ENCODE measurements at places on chromosomes 5 and 9. TPM values are rescaled to one million over a fixed set of nuclear protein-coding genes. Genes with fewer than 3 reads are reported as not detected.

NDFIP1 gene
- total RNA-seq: 38.6 TPM

GRCh38 chr9:110777196-110777875, 108.7 kb downstream of the MUSK start:
- DNase-seq: no peak

- peak; percentile 7 for DNase-seq
These were observed 215.6 kb downstream of the ROR2 start for GRCh38 chr9:91734371-91734981.

CCDC171 gene
- 1.9 TPM for total RNA-seq

NR5A1 gene
- total RNA-seq: not detected

GRCh38 chr5:123549256-123549904, 37.4 kb downstream of the CSNK1G3 start:
- DNase-seq: no peak

FYB1 gene
- total RNA-seq: 2.8 TPM

GRCh38 chr5:139925650-139926640, 117.2 kb downstream of the NRG2 start:
- no peak for DNase-seq

TEX48 gene
- total RNA-seq: not detected

FBN2 gene
- 0.76 TPM for total RNA-seq

DNA sequence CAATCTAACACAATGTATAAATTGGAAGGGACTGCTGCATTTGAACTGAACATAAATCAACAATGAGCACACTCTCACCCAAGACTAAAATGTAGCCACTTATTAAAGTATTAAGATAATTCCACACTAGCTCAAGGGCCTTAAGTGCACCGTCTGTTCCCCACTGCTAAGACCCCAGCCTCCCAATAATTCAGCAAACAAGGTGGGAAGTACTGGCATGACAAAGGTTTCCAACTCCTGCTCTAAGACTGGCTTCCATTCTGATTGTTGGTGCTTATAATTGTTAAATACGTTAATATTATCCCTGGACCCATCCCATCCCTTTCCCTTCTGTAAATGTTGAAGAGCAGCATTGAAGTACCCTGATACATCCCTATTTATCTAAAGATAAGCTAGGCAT, 636.7 kb downstream of the NR2F1-AS1 start:
- DNase-seq: no peak

DNA sequence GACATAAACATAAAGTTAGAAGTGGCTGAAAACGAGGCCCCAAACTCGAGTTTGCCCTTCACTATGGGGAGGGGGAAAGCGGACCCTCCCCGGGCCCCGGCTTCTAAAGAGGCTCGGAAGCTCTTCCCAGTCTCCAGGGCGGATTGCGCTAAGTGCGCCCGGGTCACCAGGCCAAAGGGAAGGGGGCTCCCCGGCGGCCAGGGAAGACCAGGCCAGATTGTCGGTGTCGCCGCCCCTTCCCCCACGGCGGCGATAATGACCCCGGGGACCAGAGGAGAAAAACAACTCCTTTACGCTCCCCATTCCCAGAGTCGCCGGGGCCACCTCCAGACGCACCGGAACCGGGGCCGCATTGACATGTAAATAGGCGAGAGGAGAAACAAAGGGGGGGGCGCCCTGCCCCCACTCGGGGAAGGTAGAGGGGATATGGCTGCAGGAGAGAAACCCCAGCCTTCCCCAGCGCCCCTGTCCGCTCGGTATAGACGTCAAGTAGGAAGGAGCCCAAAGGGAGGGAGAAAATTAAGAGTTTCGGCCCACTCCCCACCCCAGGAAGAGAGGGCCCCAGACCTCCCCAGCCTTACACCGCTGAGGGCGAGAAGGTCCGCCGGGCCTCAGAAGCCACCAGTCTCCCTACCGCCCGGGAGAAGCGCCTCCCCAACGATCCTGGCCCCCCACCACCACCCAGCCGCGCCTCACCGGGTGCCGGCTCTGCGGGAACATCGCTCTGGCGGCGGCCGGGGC, 1.7 kb downstream of the TLE1 start:
- DNase-seq: no peak

- DNase-seq: no peak
These were observed 167.3 kb downstream of the SEC61B start for GRCh38 chr9:99389087-99390033.

TSSK1B gene
- total RNA-seq: 1.3 TPM

DNA sequence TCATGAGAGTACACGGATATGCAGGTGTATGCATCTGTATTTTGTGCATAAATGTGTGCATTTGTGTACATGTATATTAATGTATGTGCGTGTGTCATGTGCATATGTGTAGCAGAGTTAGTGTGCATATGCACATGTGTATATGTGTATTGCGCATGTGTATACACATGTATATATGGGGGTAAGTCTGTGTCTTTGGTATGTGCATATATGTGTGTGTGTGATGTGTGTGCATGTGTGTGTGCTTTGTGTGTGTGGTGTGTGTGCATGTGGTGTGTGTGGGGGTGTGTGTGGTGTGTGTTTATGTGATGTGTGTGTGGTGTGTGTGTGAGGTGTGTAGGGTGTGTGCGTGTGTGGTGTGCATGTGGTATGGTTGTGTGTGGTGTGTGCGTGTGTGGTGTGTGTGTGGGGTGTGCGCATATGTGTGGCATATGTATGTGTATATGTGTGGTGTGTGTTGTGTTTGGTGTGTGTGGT, 13.1 kb upstream of the CTSL start:
- no peak for DNase-seq

- no peak for DNase-seq
These were observed 39.9 kb downstream of the WHRN start for GRCh38 chr9:114465417-114465816.

GRCh38 chr5:125181955-125182354, 435.5 kb upstream of the ZNF608 start:
- no peak for DNase-seq

- DNase-seq: no peak
These were observed 102.2 kb downstream of the SERINC5 start for GRCh38 chr5:80153586-80154126.

DNA sequence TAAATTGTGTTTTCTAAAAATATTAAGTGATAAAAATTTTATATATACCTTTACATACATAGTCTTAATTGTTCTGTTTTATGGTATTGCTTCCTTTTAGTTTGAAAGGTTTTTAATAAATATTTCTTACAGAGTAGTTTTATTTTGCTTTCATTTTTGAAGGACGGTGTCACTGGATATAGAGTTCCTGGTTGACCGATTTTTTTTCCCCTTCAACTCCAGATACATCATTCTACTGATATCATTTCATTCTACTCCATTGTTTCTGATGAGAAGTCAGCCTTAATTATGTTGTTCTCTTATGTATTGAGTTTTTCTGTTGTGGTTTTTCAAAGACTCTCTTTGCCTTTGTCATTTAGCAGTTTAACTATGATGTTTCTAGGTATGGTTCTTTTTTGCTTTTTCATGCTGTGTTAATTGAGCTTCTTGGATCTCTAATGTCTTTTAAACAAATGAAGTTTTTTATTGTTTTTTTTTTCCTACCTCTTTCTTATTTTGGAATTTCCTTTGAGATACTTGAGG, 30.4 kb downstream of the MTREX start:
- DNase-seq: no peak

GPX3 gene
- 166 TPM for total RNA-seq

IL4 gene
- total RNA-seq: not detected

DNA sequence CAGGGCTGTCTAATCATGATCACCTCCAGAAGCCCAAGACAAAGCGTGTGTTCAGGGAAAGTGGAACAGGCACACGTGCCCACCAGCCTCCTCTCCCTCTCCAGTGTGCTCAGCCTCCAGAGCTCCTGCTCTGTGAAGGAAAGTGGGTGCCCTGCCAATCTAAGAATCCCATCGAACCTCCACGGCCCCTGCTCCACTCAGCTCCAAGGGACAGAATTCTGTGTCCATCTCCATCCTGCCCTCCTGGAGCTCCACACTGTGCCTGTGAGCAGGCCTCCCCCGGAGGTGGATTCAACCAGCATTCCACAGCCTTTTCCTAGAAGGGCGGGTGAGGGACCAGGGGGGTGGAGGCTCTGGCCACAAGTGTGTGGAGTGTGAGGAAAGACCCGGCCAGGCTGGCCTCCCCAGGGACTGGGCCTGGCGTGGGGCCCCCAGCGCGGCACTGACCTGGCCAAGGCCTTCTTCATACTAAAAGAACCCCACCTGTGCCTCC, 6.0 kb downstream of the EEIG1 start:
- no peak for DNase-seq

SPAAR gene
- total RNA-seq: not detected

DNA sequence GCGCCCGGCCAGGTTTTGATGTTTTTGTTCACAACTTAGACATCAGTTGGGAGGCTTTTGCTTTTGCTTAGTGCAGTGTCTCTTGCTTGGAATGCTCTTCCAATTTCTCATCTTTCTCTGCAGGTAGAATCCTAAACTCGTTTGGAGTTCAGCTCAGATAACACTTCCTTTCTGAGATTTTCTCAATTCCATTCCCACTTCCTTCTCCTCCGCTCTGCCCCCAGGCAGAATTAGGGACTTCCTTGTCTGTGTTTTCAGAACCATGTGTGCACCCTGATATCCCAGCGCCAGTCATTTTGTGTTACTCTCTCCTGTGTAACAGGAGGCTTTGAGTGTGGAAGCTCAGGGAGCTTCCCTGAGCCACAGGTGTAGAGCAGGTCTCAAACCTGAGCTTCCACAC, 171.0 kb downstream of the INSYN2B start:
- no peak for DNase-seq

DNA sequence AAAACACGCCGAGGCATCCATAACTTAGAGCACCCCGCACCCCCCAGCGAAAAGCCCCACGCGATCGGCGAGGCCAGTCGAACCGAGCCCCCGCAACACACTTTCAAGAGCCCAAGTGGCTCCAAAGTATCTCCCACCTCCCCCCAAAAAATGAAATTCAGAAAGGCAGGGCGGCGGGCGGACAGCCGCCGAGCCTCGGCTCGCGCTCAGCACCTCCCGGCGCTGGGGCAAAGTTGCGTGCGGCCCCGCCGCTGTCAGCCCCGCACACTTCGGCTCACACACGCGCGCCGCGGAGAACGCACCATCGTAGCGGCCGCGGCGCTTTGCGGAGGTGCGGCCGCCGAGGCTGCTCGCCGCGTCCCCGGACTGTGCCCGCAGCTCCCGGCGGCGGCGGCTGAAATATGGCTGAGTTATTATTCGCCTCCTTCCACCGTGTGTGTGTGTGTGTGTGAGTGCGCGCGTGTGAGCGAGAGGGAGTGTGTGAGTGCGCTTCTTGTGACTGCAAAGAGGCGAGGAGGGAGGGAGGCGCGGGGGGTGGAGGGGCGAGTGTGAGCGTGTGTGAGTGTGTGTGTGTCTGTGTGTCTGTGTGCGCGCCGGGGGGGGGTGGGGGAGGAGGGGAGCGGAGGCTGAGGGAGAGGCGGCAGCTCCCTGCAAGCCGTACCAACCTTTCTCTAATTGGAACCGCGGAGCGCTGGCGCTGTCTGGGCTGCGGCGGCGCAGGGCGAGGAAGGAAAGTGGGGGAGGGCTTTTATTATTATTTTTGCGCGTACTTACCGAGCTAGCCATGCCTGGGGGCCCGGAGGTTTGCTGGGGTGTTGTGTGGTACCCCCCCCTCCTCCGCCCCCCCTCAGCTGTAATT, 599 bp downstream of the MLLT3 start:
- DNase-seq: peak; percentile 29

DNA sequence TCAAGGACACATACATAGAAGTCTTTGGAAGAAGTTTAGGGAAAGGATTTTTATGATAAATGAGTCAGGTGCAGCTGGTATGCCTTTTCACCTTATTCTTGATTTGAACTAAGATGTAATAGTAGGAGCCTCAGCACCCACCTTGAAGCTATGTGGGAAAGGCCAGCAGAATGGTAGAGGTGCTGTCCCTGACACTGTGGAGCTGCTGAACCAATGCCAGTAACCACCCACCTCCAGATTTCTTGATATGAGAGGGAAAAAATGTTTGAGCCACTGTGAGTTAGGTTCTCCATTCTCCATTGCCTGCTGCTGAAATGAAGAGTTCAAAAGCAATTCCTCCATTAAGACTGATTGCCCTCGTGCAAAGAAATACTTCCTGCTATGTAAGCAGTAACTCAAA, 12.2 kb upstream of the HMGCR start:
- no peak for DNase-seq

PCDHB5 gene
- 1.3 TPM for total RNA-seq

PAPPA gene
- 9.1 TPM for total RNA-seq

DNA sequence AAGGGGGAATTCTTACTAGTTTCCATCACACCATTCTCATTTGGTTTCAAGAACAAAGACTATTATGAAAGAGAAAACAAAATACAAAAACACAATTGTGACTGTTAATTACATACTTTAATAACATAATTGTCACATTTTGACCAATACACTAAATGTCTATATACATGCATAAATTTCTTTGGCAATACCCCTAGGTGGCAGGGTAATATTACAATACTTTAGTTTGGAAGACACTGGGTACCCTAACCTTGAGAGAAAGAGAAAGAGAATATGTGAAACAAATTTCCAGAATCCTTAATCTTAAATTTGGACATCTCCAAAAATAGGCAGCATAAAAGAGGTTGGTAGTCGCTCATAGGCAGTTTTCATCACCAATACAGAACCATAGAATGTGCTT, 619.6 kb upstream of the ADAMTS16 start:
- no peak for DNase-seq

GRCh38 chr5:149037817-149038216, 25.0 kb downstream of the SH3TC2 start:
- no peak for DNase-seq

DNA sequence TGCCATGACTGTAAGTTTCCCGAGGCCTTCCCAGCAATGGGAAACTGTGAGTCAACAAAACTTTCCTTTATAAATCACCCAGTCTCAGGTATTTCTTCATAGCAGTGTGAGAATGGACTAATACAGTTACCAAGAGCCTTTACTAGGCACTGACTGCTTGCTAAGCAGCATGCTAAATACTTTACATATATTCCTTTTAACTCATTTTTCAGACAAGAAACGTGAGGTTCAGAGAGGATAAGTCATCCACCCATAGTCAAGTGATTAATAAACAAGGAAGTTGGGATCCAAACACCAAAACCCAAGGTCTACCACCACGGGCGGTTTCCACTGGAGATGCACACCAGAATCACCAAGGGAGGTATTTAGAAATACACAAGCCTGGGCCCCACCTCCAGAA, 50.8 kb downstream of the GABBR2 start:
- no peak for DNase-seq

DNA sequence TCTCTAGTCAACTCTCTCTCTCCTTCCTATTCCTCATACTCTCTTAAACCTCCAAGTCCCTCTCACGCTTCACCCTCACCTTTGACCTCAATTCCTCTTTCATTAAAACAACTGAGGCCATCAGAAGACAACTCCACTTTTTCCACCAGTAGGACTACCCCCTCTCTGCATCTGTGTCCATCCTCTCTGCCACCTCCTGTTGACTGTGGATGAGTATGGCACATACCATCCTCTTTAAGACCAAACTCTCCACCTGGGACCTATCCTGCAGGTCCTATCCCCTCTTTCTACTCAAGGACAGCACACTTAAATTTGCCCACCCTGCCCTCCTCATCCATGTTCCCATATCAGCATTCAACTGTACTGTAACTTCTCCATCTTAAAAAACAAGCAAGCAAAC, 89.2 kb downstream of the FOXD1 start:
- DNase-seq: no peak

All from esophagus squamous epithelium (tissue), 5 donors.